Bronchial epithelial cell (primary cell): ENCODE measurements at places on chromosomes 13 and 19.

DNA sequence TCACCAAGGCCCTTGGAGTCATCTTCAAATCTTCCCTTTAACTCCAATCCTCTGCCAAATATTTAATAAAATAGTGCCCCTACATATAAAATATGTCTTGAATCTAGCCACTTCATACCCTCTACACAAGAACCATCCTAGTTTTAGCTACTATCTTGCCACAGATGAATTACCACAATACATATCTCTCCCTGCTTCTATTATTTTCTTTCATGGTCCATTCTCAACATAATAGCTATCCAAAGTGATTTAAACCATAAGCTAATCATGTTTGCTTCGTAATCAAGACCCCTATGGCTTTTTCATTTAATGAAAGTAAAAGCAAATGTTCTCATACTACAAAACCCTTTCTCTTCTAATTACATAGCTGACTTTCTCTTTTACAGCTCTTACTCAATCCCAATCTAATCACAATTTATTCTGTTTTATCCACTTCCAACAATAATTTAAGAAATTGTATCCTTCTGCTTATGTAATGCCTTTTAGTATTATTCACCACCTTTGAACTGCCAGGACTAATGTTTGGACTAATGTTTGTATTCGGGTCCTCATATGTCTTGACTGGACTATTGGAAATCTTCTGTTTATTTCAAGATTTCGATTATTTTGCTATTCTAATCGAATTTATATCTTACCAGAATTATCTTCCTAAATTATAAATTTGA, 412.0 kb downstream of the SLITRK1 start:
- no peak for DNase-seq

DNA sequence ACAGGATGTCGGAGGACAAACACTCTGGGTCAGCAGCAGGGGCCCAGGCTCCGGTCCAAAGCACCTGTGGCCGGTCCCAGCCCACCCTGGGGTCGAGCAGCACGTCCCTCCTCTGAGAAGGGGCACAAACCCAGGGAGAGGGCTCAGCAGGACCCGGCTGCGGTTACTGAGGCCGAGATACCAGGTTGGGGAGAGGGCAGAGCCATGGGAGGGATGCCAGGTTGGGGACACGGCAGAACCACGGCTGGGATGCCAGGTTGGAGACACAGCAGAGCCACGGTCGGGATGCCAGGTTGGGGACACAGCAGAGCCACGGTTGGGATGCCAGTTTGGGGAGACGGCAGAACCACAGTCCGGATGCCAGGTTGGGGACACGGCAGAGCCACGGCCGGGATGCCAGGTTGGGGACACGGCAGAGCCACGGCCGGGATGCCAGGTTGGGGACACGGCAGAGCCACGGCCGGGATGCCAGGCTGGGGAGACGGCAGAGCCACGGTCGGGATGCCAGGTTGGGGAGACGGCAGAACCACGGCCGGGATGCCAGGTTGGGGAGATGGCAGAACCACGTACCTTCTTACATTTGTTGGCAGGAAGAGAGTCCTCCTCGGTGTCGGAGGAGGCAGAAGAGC, 18.5 kb downstream of the MIER2 start:
- no peak for DNase-seq

- DNase-seq, result peak; percentile 59
Measured at GRCh38 chr19:6766357-6767080, 716 bp downstream of the SH2D3A start.

DNA sequence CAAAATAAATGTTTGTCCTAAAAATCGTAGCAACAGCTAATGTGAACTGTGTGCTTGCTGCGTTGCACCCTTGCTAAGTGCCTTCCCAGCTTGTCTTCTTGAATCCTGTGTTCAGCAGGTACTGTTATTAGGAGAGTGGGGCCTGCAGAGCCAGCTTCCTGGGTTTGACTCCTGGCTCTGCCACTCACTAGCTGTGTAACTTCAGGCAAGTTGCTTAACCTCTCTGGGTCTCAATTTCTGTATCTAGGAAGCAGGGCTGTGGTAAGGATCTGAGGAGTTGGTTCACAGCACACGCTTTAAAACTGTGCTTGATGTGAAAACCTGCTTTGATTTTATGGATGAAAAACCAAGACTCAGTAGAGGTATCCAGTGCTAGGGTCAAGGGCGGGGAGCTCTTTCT, 10.0 kb downstream of the NFIX start:
- DNase-seq, result no peak

- DNase-seq, result no peak
Measured at GRCh38 chr13:109989155-109989554, 202.8 kb upstream of the IRS2 start.

DNA sequence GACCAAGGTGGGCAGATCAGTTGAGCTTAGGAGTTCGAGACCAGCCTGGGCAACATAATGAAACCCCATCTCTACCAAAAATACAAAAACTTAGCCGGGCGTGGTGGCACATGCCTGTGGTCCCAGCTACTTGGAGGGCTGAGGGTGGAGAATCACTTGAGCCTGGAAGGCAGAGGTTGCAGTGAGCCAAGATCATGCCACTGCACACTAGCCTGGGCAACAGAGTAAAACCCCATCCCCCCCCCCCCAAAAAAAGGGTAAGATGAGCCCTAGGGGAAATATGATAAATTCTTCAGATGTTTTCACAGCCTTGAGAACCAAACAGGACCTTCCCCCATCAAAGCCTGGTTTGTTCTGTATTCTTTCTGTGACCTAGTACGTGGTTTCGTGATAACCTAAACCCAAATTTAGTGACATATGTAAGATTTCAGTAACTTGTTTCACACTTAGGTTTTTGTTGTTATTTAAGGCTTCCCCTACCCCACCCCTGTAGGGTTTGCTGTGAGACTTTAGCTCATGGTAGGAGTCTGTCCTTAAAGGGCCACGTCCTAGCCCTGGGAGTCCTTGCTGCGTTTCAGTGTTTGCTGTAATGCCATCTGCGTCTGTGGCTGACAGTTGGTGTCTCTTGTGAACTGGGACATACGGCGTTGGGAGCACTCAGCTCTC, 49.6 kb downstream of the MYO9B start:
- no peak for DNase-seq

DNA sequence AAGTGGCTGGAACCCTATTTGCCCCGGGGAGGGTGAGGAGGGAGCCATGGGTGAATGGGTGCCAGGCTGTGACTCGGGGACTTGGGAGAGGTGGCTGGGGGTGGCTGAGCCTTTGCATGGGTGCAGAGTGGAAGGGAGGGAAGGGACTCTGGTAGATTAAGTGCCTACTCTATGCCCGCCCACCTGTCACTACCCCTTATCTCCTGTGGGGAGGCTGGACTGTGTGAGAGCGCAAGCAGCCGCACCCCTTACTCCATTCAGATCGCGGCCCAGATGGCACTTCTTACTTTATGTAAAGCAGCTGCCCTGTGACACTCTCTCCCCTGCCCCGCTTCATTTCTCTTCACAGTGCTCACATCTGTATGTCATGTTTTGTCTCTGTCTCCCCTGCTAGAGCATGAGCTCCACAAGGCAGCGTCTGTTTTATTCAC, 2.9 kb downstream of the KASH5 start:
- no peak for DNase-seq

DNA sequence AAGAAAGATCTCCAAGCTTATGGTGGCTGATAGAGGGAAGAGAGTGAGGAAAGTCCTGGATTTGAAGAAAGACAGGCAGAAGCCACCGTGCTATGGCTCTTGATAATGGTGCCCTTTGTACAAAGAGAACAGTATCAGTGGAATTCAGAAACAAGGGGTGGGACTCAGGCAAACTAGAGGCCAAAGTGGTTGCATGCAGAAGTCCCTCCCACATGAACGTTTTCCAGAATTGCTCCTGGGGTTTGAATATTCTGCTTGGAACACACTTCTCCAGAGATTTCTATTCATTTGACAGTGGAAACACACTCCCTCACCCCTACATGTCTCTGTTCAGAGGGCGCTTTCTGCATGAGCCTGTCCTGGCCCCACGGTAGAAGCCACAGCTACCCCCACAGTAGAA, 10.1 kb upstream of the MBNL2 start:
- no peak for DNase-seq

GRCh38 chr13:108427355-108427754, 157.8 kb downstream of the TNFSF13B start:
- peak; percentile 25 for DNase-seq

DNA sequence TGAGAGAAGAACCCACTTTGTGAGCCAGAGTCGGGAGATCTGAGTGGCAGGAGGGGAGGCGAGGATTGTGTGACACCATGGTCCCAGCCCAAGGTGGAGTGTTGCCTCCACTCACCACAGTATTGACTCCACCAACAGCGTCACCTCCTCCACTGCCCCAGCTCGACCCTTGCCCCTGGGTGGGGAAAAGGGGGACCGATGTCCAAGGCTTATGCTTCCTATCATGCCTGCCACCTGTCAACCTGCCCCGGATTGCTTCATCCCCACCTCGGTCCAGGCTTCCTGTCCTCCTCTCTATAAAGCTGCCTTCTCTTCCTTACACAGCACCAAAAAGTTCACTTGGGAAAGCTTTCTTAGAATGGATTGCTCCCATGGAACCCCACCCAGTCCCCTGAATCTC, 7.4 kb downstream of the DMKN start:
- no peak for DNase-seq
